Suprapubic skin (tissue), 4 donors: ENCODE measurements at places on chromosomes 3 and 15.

DNA sequence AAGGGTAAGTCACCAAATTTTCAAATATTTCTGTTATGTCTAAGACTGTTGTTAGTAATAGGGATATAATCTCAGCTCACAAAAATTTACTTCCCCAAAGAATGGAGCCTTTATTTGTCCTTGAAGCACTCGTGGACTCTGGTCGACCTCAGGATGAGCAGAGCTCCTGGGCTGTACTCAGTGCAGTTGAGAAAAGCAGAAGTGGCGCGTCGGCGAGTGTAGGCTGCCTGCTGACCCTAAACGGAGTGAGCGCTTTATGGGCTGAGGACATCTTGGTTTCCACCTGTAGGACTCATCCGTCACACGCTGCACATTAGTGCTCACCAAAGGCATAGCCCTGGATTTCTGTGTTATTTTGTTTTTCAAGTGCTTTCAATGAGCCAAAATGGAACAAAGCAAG lies 11.0 kb downstream of the GABRA5 start:
- no peaks in the 10 kb centered on the region for H3K4me1 ChIP-seq
- no peaks in the 10 kb centered on the region for H3K36me3 ChIP-seq
- H3K4me3 ChIP-seq, result no peak overlapping the region
- H3K27ac ChIP-seq, result no peak overlapping the region
- peaks cover 14% of the 10 kb centered on the region for H3K27me3 ChIP-seq

GRCh38 chr3:72033666-72034428 lies 248.9 kb upstream of the PROK2 start:
- peaks cover 4% of the 10 kb centered on the region for H3K27me3 ChIP-seq
- DNase-seq, result no peak
- no peaks in the 10 kb centered on the region for H3K4me1 ChIP-seq
- no peak overlapping the region for H3K27ac ChIP-seq
- no peak overlapping the region for H3K4me3 ChIP-seq

GRCh38 chr15:82531496-82532382 lies 8.5 kb downstream of the RPS17 start:
- peaks cover 38% of the 10 kb centered on the region for H3K36me3 ChIP-seq
- H3K27ac ChIP-seq, result no peak overlapping the region
- no peak for DNase-seq
- H3K27me3 ChIP-seq, result no peaks in the 10 kb centered on the region
- peaks cover 15% of the 10 kb centered on the region for H3K4me1 ChIP-seq

- H3K27me3 ChIP-seq, result no peaks in the 10 kb centered on the region
- no peak for DNase-seq
- H3K36me3 ChIP-seq, result no peaks in the 10 kb centered on the region
- H3K4me1 ChIP-seq, result peaks cover 5% of the 10 kb centered on the region
- H3K27ac ChIP-seq, result no peak overlapping the region
Measured at GRCh38 chr3:25032344-25032743, 395.7 kb upstream of the RARB start.

GRCh38 chr3:113499081-113499480 lies 15.9 kb downstream of the SPICE1 start:
- no peak overlapping the region for H3K27ac ChIP-seq
- no peak for DNase-seq
- H3K27me3 ChIP-seq, result no peaks in the 10 kb centered on the region
- peaks cover 30% of the 10 kb centered on the region for H3K36me3 ChIP-seq
- H3K4me1 ChIP-seq, result no peaks in the 10 kb centered on the region
- no peak overlapping the region for H3K4me3 ChIP-seq

DNA sequence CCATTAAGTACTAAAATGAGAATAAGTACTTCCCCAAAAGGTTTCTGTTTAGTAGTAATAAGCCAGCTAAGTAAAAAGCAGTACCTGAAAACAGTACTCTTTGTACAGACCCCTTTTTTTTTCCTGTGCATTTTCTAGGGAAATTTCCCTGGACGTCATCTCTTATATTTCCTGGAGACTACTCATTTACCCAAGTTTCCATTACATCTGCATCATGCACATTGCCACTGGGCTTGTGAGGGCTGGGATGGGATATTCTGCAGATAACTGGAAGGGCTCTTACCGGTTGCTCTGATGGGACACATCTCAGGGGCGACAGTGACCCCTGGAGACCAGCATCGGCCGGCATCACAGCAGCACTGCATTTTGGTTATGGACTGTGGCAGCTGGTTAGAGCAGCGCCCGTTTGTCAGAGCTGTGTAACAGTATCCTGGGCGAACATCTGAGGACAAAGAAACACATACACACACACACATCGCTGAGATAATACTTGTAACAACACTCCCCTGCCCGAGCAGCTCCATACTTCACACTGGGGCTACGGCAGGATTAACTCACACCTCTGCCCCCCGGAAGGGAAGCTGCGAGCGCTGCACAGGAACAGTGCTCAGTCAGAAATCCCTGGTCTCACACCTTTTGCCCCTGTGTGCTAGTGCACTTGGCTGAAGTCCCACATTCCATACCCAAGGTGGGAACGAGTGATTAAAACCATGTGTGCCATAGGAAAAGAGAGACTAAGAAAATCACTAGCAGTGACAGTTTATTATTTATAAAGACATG lies 124.9 kb downstream of the FBN1 start:
- H3K36me3 ChIP-seq, result peaks cover 17% of the 10 kb centered on the region
- H3K27me3 ChIP-seq, result no peaks in the 10 kb centered on the region
- no peak overlapping the region for H3K27ac ChIP-seq
- H3K4me1 ChIP-seq, result no peaks in the 10 kb centered on the region

DNA sequence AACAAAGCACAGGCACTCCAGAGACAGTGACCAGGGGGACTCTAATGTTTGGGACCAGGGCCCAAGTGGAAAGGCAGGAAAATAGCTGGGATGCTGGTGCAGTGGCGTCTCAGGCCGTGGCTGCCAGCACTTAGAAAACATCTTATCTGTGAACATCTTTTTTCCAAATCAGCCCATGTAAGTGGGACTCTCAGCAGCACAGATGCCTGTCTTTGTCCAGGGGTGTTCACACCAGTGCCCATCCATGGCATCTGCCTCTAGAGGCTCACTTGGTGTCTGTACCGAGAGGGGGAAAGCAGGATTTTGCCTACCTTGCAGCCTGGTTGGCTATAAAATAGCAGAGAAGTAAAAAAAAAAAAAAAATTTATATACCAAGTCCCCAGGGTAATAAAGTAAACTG lies 26.7 kb downstream of the SLC12A8 start:
- no peak for DNase-seq
- H3K36me3 ChIP-seq, result no peaks in the 10 kb centered on the region
- H3K4me1 ChIP-seq, result peaks cover 4% of the 10 kb centered on the region
- H3K27me3 ChIP-seq, result no peaks in the 10 kb centered on the region
- H3K27ac ChIP-seq, result no peak overlapping the region

- peaks cover 36% of the 10 kb centered on the region for H3K36me3 ChIP-seq
- no peaks in the 10 kb centered on the region for H3K27me3 ChIP-seq
- H3K4me3 ChIP-seq, result no peak overlapping the region
- DNase-seq, result no peak
Measured at GRCh38 chr3:172303181-172303580, 145.1 kb downstream of the GHSR start.

GRCh38 chr15:77459031-77459430 lies 38.3 kb downstream of the HMG20A start:
- H3K27me3 ChIP-seq, result no peaks in the 10 kb centered on the region
- no peak for DNase-seq
- no peak overlapping the region for H3K4me3 ChIP-seq
- H3K4me1 ChIP-seq, result peaks cover 30% of the 10 kb centered on the region

DNA sequence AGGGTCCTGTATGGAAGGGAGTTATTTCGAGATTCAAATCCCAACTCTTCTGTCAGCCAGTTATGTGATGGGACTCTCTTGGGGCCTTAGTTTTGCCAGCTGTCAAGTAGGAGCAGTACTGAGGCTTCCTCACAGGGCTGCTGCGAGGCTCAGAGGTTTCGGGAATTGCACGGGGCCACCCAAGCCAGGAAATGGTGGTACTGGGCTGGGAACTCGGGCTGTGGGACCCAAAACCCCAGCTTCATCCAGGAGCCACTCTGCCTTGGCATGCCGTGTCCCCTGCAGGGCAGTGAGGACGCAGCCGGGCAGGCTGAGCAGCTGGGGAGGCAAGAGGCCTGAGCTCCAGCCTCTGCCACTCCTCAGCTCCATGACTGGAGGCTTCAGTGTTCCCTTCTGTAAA lies 118.6 kb downstream of the ETFA start:
- no peak overlapping the region for H3K4me3 ChIP-seq
- peaks cover 53% of the 10 kb centered on the region for H3K4me1 ChIP-seq
- DNase-seq, result no peak
- no peaks in the 10 kb centered on the region for H3K36me3 ChIP-seq
- peaks cover 3% of the 10 kb centered on the region for H3K27me3 ChIP-seq

- no peak overlapping the region for H3K27ac ChIP-seq
- no peaks in the 10 kb centered on the region for H3K4me1 ChIP-seq
- no peaks in the 10 kb centered on the region for H3K27me3 ChIP-seq
- H3K36me3 ChIP-seq, result no peaks in the 10 kb centered on the region
- H3K4me3 ChIP-seq, result no peak overlapping the region
Measured at GRCh38 chr15:86863226-86863915, 783.7 kb downstream of the AGBL1 start.

DNA sequence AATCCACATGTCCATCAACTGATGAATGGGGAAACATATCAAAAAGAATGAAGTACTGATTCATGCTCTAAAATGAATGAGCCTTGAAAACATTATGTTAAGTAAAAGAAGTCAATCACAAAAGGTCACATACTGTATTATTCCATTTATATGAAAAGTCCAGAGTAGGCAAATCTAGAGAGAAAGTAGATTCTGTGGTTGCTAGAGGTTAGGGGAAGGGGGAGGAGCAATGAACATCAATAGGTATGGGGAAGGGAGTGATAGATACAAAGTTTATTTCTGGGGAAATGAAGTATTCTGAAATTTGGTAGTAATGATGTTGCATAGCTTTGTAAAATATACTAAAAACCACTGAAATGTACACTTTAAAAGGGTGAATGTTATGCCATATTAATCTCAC lies 14.5 kb downstream of the SERP1 start:
- no peaks in the 10 kb centered on the region for H3K27me3 ChIP-seq
- H3K27ac ChIP-seq, result no peak overlapping the region
- no peak for DNase-seq
- H3K4me3 ChIP-seq, result no peak overlapping the region

DNA sequence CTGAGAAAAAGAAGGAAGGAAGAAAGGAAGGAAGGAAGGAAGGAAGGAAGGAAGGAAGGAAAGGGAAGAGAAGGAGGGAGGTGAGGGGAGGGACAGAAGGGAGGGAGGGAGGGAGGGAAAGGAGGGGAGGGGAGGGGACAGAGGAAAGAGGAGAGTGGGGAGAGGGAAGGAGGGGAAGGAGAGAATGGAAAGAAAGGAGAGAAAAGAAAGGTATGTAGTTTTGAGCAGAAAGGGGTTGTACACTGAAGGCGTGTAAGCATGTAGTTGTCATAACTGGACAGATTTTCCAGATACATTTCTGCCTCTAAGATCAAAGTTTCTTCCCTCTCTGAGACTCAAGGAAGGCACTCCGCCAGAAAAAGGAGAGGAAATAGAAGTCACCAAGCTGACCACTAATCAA lies 113.4 kb upstream of the KBTBD8 start:
- H3K4me1 ChIP-seq, result no peaks in the 10 kb centered on the region
- H3K27me3 ChIP-seq, result no peaks in the 10 kb centered on the region
- no peak overlapping the region for H3K4me3 ChIP-seq
- H3K36me3 ChIP-seq, result no peaks in the 10 kb centered on the region
- no peak overlapping the region for H3K27ac ChIP-seq

DNA sequence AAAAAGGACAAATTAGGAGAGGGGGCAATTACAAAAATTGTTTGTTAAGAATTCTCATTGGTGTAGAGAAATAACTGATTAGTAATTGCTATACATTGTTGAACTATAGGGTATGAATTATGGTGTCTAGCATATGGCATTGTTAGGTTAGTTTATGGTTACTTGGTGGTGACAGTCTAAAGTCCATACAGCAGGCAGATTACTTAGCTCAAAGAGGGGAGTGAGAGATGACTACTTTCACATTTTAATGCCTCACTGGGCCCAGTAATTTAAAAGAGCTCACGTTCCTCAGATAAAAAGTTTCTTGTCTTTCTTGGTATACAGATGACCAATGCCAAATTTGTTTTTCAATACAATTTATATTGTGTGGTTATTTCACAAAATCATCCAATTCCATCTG lies 112.4 kb upstream of the NEDD4 start:
- no peak overlapping the region for H3K27ac ChIP-seq
- peaks cover 6% of the 10 kb centered on the region for H3K4me1 ChIP-seq
- no peak for DNase-seq

DNA sequence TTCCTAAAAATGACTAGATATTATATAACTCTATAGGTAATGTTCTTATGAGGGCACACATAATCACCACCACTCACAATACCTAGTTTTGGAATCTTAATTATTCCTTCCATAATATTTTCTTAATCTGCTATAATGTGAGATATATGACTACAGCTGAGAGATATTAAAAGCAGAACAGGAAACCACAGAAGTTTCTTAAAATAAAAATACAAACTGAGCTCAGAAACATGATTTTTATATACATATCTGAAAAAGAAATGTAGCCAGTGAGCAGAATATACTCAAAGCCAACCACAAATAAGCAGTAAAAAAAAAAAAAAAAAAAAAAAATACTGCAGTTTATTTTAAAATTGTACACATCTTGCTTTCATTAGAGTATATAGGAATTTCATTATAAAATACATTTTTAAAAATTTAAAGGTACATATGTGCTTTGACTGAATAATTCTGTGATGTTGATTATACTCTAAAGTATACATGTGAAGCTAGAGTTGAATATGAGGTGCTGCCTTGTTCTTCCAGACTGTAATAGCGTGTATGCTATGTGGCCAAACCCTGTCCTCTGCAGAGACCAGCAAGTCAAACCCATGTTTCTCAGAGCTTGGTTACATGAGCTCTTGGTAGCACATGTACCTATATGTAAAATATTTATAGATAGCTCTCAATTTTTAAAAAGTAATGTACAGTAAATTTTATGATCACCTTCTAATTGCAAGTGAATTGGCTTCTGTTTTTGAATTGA lies 175.0 kb downstream of the UBE2E2 start:
- H3K4me3 ChIP-seq, result no peak overlapping the region
- no peaks in the 10 kb centered on the region for H3K4me1 ChIP-seq
- no peak for DNase-seq
- H3K27me3 ChIP-seq, result no peaks in the 10 kb centered on the region
- no peak overlapping the region for H3K27ac ChIP-seq
- no peaks in the 10 kb centered on the region for H3K36me3 ChIP-seq

DNA sequence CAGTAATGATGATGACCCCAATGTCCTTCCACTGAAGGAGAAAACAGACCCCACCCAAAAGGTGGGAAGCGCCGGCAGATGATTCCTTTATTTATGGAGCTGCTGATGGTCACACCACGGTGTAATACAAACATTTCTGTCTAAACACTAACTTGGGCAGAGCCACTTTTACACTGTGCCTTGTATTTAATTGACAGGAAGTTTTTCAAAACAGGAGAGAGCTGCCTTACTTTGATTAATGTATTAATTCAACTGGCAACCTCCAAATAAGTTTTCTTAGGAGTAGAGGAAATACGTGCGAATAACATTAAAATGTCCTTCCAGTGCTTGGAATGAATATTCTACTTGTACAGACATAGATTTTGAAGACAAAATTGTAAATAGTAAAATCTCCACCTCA lies 70.4 kb downstream of the WWTR1 start:
- no peak overlapping the region for H3K4me3 ChIP-seq
- H3K36me3 ChIP-seq, result no peaks in the 10 kb centered on the region
- H3K4me1 ChIP-seq, result peaks cover 29% of the 10 kb centered on the region

- H3K27me3 ChIP-seq, result no peaks in the 10 kb centered on the region
- no peak overlapping the region for H3K4me3 ChIP-seq
- H3K4me1 ChIP-seq, result no peaks in the 10 kb centered on the region
- no peak for DNase-seq
- no peak overlapping the region for H3K27ac ChIP-seq
Measured at GRCh38 chr3:132874701-132875100, 152.5 kb upstream of the NPHP3 start.

GRCh38 chr3:136239094-136239493 lies 11.0 kb upstream of the PCCB start:
- H3K27ac ChIP-seq, result no peak overlapping the region
- H3K27me3 ChIP-seq, result no peaks in the 10 kb centered on the region
- H3K4me3 ChIP-seq, result no peak overlapping the region
- no peaks in the 10 kb centered on the region for H3K4me1 ChIP-seq
- DNase-seq, result no peak
- H3K36me3 ChIP-seq, result no peaks in the 10 kb centered on the region
